ENCODE measurements at places on chromosomes 2 and 18.

GRCh38 chr18:36697905-36698304 lies 130.9 kb downstream of the TPGS2 start:
- DNase-seq = peak; percentile 92

DNA sequence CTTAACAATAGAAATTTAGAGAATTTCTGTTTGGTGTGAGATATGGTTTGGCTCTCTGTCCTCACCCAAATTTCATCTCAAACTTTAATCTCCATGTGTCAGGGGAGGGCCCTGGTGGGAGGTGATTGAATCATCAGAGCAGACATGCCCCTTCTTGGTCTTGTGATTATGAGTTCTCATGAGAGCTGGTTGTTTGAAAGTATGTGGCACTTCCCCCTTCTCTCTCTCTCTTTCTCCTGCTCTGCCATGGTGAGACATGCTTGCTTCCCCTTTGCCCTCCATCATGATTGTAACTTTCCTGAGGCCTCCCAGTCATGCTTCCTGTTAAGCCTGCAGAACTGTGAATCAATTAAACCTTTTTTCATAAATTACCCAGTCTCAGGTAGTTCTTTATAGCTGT lies 524.7 kb upstream of the ACVR2A start:
- no peak for DNase-seq

DNA sequence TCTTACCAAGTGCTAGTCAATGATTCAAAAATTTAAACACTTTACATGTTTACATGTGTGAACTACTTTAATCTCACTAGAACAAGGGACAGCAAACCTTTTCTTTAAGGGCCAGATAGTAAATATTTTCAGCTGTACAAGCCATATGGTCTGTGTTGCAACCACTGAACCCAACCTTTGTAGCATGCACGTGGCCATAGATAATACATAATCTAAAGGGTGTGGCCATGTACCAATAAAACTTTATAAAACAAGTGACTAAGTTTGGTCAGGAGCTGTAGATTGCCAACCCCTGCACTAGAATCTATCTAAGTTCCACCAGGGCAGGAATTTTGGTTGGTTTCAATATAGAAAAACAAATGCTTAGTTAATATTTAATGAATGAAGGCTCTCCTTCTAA lies 18.4 kb upstream of the SPRED2 start:
- DNase-seq = no peak

DNA sequence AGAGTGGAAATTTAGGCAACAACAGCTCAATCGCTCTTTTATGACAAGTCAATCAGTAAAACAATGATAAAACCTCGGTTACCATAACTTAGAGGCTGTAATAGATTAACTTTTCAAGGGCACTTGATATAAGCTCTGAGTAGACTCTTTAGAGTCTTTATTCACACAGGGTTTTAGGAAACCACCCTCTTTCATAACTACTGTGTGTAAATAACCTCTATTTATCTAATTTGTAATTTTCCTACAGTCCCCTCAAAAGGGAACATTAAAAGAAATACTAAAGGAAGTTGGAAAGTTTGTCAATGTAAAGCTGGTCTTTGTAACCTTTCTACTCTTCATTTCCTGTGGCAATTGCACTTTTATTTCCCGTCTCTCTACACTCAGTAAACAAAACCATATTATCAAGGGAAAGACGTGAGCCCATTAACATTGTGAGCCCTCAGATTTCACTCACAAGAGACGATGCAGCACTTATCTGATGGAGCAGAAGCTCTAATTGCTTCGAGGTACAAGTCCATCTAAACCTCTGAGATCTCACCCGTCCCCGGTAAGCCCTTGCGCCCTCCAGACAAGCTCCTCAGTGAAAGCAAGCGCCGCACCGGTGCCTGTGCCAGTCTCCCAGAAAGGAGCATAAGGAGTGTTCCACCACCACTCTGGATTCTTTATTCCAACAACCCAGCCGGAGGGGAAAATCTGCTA lies 1.1 kb upstream of the HOXD1 start:
- DNase-seq = no peak

DNA sequence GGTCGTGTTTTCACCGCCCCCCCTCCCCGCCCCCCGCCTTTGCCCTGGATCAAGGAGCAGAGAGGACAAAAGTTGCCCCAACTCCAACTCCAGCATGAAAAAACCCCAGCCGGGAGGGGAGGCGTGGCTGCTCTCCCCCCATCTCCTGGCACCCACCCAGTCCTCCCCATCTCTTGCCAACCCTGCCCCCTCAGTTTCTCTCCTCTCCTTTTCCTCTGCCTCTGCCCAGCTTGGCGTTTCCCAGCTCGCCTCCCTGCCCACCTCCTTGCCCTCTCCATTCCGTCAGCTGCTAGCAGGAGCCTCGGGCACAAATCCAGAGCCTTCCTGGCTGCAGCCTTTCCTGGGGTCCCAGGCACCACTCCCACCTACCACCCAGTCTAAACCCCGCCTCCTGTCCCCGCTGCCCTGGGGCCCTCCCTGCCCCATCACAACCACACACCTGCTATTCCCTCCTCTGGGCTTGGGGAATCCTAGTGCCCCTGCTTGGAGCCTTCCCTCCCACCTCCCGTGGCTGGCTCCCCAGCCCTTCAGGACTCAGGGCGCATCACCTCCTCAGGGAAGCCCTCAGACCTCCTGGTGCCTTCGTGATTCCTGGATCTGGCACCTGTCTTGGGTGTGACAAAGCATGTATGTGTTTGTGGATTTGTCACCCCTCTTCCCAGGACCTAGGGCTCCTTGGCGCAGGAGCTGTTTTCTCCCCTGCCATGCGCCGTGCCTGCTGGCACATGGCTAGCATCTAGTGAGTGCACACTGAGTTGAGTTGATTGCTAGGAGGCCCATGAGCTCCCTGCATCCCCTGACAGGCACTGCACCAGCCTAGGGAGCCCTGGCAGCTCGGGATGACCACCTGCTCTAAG lies 209.1 kb downstream of the TFCP2L1 start:
- no peak for DNase-seq

- DNase-seq = no peak
Observed at GRCh38 chr2:148948868-148949267, 73.8 kb downstream of the KIF5C start.

DNA sequence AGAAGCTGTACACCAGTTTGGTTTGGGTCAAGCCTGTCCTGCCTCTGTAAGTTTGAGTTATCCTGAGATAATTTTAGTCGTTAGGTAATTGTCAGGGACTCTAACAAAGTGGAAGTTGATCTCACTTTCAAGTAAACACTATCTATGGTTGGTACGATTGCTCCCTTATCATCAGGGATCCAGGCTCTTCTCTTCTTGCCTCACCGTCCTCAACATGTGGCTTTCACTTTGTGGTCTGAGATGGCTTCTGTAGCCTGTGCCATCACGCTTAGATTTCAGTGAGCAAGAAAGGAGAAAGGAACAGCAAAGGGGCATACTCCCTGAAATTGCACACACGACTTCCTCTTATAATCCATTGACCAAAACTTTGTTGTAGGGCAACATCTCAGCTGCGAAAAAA lies 115.6 kb downstream of the CTAGE1 start:
- DNase-seq = no peak

GRCh38 chr2:177289824-177290628 lies 25.5 kb upstream of the NFE2L2 start:
- no peak for DNase-seq

GRCh38 chr2:226839951-226840350 lies 4.1 kb downstream of the RHBDD1 start:
- no peak for DNase-seq

DNA sequence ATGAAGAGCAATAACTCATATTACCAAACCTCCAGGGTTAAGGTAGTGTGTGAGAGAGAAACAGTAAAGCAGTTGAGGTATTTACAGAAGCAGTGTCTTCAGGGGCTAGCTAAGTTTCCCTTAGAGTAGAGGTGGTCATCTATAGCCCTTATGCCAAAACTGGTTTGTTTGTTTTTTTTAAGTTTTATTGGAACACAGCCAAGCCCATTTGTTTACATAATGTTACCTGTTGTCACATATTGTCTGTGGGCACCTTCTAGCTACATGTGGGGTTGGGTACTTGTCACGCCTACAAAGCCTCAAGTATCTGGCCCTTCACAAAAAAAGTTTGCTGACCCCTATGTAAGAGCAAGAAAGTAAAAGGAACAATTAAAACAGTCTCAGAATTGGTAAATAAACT lies 39.4 kb downstream of the ACTR2 start:
- DNase-seq = no peak

- no peak for DNase-seq
Observed at GRCh38 chr18:47750889-47751423, 179.5 kb downstream of the SMAD2 start.

DNA sequence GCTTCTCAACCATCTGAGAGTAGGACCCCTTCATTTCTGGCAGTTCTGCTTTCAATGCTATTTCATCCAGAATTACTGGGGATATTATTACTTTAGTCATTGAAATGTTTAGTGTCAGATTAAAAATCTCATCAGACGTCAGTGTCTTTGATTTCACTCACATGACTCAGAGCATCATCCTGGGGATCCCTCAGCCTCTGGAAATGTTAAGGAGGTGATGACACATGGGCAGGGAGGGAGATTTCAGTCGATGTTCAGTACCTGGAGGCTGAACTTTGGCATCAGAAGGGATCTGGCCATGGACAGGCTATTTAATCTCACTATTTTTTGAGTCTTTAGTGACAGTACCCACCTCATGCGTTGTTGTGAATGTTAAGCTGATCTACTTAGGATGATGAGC lies 39.1 kb downstream of the OSBPL6 start:
- peak; percentile 35 for DNase-seq

- DNase-seq = no peak
Observed at GRCh38 chr2:238484522-238485452, 58.1 kb downstream of the ASB1 start.

DNA sequence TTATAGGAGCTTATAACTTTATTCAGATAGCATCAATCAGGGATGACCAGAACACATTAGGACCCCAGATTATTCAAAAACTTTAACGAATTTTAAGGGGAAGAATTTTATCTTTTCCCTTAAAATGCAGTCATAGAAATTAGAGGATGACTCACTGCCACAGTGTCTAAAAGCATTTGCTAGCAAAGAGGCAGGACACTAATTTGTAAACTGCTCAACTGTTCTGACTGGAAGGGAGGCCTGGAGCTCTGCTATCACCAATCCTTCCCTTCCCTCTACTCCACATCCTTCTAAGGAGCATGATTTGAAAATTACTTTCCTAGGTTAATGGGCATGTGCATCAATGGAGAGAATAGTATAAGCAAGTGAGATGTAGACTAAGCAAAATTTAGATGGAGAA lies 40.5 kb downstream of the PREPL start:
- no peak for DNase-seq

GRCh38 chr18:78526923-78527711 lies 452.5 kb upstream of the SALL3 start:
- DNase-seq = no peak

GRCh38 chr2:2570871-2571270 lies 239.8 kb upstream of the MYT1L start:
- no peak for DNase-seq

DNA sequence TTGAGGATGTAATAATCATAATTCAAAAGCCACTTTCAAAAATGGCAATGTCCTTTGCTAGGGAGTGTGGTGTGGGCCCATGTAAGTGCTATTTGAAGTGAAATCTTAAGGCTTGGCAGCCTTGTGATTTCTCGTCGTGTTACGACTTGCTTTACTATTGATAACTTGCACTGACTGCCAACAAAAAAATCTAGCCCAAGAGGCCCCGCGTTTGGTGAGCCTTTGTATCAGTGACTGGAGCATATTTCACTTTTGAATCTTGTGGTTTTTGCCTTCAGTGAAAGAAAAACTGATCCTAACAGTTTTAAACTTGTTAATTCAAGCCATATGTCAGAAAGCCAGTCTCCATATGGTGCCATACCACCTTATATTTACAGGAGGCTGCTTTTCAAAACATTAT lies 248.0 kb downstream of the TMEM182 start:
- no peak for DNase-seq

- DNase-seq = peak; percentile 17
Observed at GRCh38 chr18:23071285-23071684, 64.0 kb upstream of the CABLES1 start.

DNA sequence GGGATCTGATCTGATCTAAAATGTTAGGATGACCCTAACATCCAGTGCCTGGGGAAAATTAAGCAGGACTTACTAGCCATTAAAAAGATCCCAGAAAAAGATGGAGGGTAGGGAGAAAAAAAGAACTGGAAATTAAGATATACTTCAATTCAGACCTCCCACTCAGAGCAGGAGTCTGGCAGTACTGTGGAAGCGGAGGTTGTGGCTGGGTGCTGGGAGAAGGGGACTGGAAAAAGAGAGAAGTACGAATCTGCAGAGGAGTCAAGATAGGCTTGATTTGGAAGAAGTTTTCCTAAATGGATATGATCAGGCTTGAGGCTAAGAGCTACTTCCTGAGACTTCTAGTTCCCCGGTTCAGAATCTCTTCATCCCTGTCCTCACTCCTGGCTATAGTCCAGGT lies 33.5 kb upstream of the IHH start:
- DNase-seq = no peak

DNA sequence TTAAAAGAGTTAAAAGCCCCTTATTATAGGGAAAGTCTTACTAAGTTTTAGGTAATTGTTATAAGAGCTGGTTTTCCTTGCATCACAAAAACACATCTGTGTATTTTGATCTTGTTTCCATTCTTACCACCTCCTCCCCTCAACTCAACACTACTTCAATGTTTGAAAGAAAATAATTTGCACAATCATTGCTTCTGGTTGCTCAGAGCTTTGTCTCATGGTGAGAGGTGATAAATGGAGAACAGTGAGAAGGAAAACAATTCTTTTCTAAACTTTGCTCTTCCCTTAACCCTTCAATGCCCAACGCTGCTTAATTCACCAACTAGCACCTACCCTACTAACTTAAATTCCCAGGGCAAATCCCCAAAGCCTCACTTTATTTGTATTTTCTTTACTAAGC lies 268.1 kb upstream of the LINC00305 start:
- DNase-seq = no peak

GRCh38 chr2:1713142-1713838 lies 31.0 kb downstream of the PXDN start:
- no peak for DNase-seq

DNA sequence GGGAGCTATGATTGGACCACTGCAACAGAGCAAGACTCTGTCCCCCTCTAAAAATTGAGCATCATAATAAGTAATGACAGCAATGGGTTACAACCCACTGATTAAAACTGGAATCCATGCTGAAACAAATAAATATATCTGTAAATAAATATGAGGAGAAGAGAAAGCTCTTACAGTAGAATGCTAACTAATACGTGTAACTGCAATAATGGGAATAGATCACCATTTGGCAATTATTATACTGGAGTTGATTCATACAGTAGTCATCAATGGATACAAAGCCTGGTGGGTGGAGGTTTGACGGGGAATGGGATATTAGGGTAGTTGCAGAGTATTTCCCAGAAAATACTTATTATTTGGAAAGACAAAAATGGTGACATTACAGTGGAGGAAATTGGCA lies 6.1 kb upstream of the INO80B start:
- DNase-seq = no peak

DNA sequence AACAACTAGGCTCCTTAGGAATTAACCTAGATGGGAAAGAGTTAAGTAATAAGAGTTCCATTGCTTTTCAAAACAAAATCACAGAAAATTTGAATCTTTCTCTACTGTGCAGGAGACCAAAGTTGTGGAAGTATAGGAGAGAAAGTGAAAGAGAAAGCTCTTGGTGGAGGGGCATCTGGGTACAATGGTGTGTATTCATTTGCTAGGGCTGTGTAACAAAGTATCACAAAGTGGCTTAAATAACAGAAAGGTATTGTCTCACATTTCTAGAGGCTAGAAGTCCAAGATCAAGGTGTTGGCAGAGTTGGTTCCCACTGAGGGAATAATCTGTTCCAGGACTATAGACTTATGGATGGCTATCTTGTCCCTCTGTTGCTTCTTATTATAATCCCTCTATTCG lies 50.5 kb upstream of the GORASP2 start:
- no peak for DNase-seq

GRCh38 chr2:85162746-85163301 lies 29.6 kb downstream of the TCF7L1 start:
- DNase-seq = peak; percentile 39

GRCh38 chr18:32867330-32867729 lies 94.5 kb upstream of the KLHL14 start:
- no peak for DNase-seq
